ENCODE measurements at places on chromosomes 4 and X. TPM values are rescaled to one million over a fixed set of nuclear protein-coding genes. Genes with fewer than 3 reads are reported as not detected.
A peak's percentile ranks its signal among the peaks of the same experiment; 100 is the strongest.

Gene C4orf50
- 1.1 TPM for polyA plus RNA-seq

- H3K27me3 ChIP-seq: no peaks in the 10 kb centered on the region
- DNase-seq: no peak
- H3K27ac ChIP-seq: no peak overlapping the region
- H3K4me3 ChIP-seq: no peak overlapping the region
Measured at GRCh38 chr4:11847167-11847566, 418.5 kb upstream of the HS3ST1 start.

GRCh38 chr4:141645611-141646340, 9.4 kb downstream of the IL15 start:
- H3K36me3 ChIP-seq: no peaks in the 10 kb centered on the region
- H3K27ac ChIP-seq: no peak overlapping the region
- DNase-seq: no peak
- no peaks in the 10 kb centered on the region for H3K4me1 ChIP-seq
- H3K27me3 ChIP-seq: no peaks in the 10 kb centered on the region

GRCh38 chrX:57178605-57179004, 41.4 kb upstream of the SPIN2A start:
- H3K27ac ChIP-seq: no peak overlapping the region
- no peak for DNase-seq
- no peaks in the 10 kb centered on the region for H3K36me3 ChIP-seq
- no peaks in the 10 kb centered on the region for H3K4me1 ChIP-seq
- H3K4me3 ChIP-seq: no peak overlapping the region

DNA sequence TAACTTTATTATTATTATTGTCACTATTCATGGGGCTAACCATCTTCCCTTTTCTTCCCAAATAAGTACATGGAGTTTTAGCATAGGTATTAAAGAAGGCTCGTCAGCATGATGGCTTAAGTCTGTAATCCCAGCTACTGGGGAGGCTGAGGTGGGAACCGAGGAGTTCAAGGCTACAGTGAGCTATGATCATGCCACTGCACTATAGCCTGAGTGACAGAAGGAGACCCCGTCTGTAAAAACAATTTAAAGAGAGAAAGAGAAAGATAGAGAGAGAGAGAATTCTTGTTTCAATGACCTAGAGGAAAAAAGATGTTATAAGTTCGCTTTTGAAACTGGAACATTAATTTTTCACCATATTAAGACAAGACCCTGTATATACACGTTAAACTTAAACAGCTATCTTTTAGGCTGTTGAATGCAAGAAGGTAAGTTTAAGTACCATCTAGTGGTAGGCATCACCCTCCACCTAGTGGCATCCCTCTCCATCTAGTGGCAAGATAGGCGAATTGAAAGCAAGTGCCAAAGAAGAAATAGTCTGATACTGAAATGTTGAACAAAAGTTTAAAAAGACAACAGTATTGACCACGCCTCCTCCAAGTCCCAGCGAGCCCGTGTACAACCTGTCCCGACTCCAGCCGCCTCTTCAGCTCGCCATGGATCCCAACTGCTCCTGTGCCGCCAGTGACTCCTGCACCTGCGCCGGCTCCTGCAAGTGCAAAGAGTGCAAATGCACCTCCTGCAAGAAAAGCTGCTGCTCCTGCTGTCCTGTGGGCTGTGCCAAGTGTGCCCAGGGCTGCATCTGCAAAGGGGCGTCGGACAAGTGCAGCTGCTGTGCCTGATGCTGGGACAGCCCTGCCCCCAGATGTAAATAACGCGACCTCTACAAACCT, 26.0 kb upstream of the YTHDC1 start:
- H3K27me3 ChIP-seq: no peaks in the 10 kb centered on the region
- no peaks in the 10 kb centered on the region for H3K36me3 ChIP-seq
- H3K27ac ChIP-seq: no peak overlapping the region
- peak; percentile 47 for DNase-seq

GRCh38 chr4:6180841-6181631, 19.3 kb downstream of the JAKMIP1 start:
- no peaks in the 10 kb centered on the region for H3K4me1 ChIP-seq
- H3K27ac ChIP-seq: no peak overlapping the region
- no peaks in the 10 kb centered on the region for H3K27me3 ChIP-seq
- no peak for DNase-seq
- H3K4me3 ChIP-seq: no peak overlapping the region
- no peaks in the 10 kb centered on the region for H3K36me3 ChIP-seq

Gene NOX1
- polyA plus RNA-seq: not detected

DNA sequence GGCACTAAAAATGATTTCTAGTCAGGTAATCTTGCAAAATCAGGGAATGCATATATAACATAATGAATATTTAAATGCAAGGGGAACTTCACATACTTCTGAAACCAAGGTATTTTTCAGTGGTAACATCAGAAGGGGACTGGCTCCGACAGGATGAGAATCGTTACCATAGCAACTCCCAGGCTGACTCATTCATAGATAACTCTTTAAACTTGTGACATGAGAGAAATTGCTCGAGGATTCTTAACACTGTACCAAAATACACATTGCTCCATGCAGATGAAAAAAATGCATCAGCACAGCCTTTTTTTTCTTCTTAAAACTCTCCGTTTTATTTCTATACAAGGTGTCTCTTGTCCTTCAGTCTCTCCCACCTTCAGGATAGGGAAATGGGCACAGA, 114.3 kb downstream of the GABRB1 start:
- H3K27me3 ChIP-seq: no peaks in the 10 kb centered on the region
- no peak overlapping the region for H3K27ac ChIP-seq
- peak; percentile 23 for DNase-seq
- no peak overlapping the region for H3K4me3 ChIP-seq
- no peaks in the 10 kb centered on the region for H3K4me1 ChIP-seq

- H3K27ac ChIP-seq: no peak overlapping the region
- H3K4me3 ChIP-seq: no peak overlapping the region
- H3K4me1 ChIP-seq: no peaks in the 10 kb centered on the region
- no peaks in the 10 kb centered on the region for H3K36me3 ChIP-seq
- DNase-seq: no peak
Measured at GRCh38 chrX:32538554-32538953, 672.8 kb downstream of the DMD start.

Gene GAGE12F
- 7.7 TPM for polyA plus RNA-seq

DNA sequence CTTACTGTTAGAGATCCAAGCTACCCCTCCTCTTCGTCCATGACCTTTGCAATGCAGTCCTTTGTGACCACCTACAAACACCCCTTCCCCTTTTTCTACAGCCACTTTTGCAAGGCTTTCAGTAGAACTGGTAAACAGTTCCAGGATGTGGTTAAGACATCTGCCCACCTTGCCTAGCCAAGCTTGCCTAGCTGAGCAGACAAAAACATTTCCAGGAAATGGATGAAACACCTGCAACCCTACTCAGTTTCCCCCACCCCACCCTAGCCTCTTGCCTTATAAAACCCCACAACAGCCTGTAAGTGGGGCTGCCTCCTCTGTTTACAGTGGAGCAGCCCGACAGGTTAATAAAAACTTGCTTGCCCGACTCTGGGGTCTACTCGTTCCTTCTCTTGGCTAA, 133.8 kb downstream of the ZC4H2 start:
- no peak for DNase-seq
- H3K36me3 ChIP-seq: no peaks in the 10 kb centered on the region
- H3K27ac ChIP-seq: no peak overlapping the region
- no peak overlapping the region for H3K4me3 ChIP-seq

Gene COX7B2
- 199 TPM for polyA plus RNA-seq

DNA sequence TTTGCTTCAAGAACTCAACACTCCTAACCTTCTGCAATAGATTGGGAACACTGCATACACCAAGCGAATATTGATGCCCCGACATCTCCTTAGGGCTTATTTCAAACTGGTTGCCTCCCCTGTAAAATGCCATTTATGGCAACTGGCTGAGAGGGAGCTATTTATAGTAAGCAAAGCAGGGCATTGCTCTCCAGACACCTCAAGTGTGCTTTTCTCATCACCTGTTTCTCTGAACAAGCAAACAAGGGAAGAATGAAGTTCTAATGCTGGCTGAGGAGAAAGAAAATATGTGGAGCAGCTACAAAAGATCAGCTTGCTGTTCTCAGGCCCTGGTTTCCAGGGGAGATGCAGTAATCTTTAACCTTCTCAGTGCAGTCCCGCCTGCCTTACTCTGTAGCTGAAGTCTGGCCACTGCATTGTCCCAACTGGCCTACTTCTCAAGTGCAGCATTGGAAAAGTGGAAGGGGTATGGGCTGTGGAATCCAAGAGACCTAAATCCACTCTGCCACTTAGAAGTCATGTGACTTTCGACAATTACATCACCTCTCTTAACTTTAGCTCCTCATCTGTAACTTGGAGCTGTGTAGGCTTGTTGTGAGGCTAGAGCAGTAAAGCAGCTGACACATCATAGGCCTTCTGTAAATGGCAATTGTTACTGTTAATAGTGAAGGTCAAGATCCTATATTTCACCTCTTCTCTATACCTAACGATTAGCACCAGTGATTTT, 47.9 kb upstream of the FGF13 start:
- no peaks in the 10 kb centered on the region for H3K4me1 ChIP-seq
- no peak overlapping the region for H3K27ac ChIP-seq
- H3K36me3 ChIP-seq: no peaks in the 10 kb centered on the region

DNA sequence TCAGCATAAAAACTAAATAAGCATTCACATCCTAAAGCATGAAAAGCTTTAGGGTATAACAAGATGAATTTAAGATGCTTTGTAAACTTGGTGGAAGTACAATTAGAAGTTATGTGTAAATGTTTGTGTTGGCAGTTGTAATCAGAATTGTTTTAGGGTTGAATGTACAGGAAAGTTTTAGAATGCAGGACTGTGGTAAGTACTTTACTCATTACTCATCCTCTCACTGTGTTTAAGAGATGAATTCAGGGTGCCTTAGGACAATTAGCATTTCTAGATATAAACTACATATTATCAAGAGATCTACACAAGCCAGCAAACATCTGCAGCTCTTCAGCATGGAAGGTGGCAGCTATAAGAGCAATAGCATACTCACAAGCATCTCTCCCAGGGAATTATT, 77.5 kb upstream of the ELOVL6 start:
- no peak overlapping the region for H3K27ac ChIP-seq
- H3K4me1 ChIP-seq: no peaks in the 10 kb centered on the region
- H3K4me3 ChIP-seq: no peak overlapping the region
- no peaks in the 10 kb centered on the region for H3K27me3 ChIP-seq

- H3K36me3 ChIP-seq: no peaks in the 10 kb centered on the region
- H3K4me1 ChIP-seq: peaks cover 11% of the 10 kb centered on the region
- H3K4me3 ChIP-seq: no peak overlapping the region
- H3K27ac ChIP-seq: no peak overlapping the region
- no peaks in the 10 kb centered on the region for H3K27me3 ChIP-seq
- DNase-seq: no peak
Measured at GRCh38 chr4:185734214-185734613, 77.8 kb downstream of the SORBS2 start.

- H3K27me3 ChIP-seq: no peaks in the 10 kb centered on the region
- H3K4me1 ChIP-seq: no peaks in the 10 kb centered on the region
- H3K27ac ChIP-seq: no peak overlapping the region
- H3K4me3 ChIP-seq: no peak overlapping the region
- H3K36me3 ChIP-seq: no peaks in the 10 kb centered on the region
Measured at GRCh38 chrX:107574054-107574683, 54.1 kb upstream of the PRPS1 start.

GRCh38 chr4:13527981-13528820, 16.1 kb downstream of the NKX3-2 start:
- DNase-seq: no peak
- H3K4me1 ChIP-seq: peaks cover 4% of the 10 kb centered on the region
- no peak overlapping the region for H3K27ac ChIP-seq
- H3K36me3 ChIP-seq: no peaks in the 10 kb centered on the region

GRCh38 chr4:28211676-28212470, 1351.2 kb downstream of the STIM2 start:
- no peak for DNase-seq
- H3K36me3 ChIP-seq: no peaks in the 10 kb centered on the region
- H3K27me3 ChIP-seq: no peaks in the 10 kb centered on the region
- H3K4me3 ChIP-seq: no peak overlapping the region
- H3K4me1 ChIP-seq: no peaks in the 10 kb centered on the region

DNA sequence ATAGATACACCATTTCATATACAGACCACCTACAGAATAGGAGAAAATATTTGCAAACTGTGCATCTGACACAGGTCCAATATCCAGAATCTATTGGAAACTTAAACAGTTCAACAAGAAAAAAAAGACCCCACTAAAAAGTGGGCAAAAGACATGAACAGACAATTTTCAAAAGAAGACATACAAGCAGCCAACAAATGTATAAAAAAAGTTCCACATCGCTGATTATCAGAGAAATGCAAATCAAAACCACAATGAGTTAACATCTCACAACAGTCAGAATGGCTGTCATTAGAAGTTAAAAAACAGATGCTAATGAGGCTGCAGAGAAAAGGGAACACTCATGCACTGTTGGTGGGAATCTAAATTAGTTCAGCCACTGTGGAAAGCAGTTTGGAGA, 36.8 kb downstream of the KIAA0232 start:
- no peaks in the 10 kb centered on the region for H3K36me3 ChIP-seq
- no peak for DNase-seq
- no peak overlapping the region for H3K4me3 ChIP-seq
- no peaks in the 10 kb centered on the region for H3K27me3 ChIP-seq
- no peaks in the 10 kb centered on the region for H3K4me1 ChIP-seq
- no peak overlapping the region for H3K27ac ChIP-seq

Gene AVPR2
- 1.3 TPM for polyA plus RNA-seq

DNA sequence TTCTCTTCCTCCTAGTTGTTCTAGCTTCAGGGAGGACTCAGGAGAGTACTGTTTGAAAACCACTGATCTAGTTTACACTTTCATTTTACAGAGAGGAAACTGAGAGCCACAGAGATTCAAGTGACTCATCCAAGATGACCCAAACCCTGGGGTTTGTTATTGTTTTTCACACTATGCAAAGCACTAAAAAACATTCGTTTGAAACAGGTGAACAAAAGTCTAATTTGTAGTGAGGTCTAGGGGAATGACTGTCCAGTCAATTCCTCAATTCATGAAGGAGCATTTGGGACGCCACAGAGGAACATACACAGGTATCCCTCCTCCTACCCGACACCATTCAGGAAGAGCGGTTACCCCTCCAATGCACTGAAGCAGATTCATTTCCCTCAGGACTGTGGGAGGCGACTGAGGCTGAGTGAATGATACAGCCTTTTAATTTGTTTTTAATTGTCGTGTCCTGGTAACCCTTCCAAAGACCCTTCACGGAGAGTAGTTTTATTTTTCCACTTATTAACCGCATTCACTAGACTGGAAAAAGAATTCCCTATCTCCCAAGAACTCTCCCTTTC, 30.3 kb downstream of the TLR10 start:
- no peak overlapping the region for H3K4me3 ChIP-seq
- no peaks in the 10 kb centered on the region for H3K4me1 ChIP-seq
- no peaks in the 10 kb centered on the region for H3K27me3 ChIP-seq
- DNase-seq: no peak
- H3K27ac ChIP-seq: no peak overlapping the region

Gene EREG
- not detected for polyA plus RNA-seq

Data from testis (tissue), 5 donors.